RCC 7860 (cell line): ENCODE measurements at places on chromosomes 4 and X.

GRCh38 chr4:147453561-147454141, 27.2 kb upstream of the EDNRA start:
- DNase-seq = no peak

- no peak for DNase-seq
Observed at GRCh38 chrX:20225488-20225833, 41.2 kb downstream of the RPS6KA3 start.

DNA sequence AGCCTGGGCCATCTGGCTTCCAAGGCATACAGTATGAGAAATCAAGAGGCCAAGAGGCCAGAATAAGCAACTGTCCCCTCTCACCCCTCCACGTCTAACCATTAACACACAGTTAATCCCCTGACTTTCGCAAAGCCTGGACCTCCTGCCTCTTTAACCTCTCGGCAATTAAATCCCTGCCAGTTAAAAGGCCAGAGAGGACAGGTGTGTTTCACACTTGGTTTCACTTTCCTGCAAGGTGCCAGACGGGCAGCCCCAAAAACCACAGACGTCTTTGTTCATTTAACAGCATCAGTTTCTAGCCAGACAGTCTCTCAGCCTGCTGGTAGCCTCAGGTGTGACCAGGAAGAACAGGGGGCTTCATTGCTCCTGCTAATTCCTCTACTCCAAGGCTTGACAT, 91.1 kb upstream of the KIT start:
- no peak for DNase-seq

DNA sequence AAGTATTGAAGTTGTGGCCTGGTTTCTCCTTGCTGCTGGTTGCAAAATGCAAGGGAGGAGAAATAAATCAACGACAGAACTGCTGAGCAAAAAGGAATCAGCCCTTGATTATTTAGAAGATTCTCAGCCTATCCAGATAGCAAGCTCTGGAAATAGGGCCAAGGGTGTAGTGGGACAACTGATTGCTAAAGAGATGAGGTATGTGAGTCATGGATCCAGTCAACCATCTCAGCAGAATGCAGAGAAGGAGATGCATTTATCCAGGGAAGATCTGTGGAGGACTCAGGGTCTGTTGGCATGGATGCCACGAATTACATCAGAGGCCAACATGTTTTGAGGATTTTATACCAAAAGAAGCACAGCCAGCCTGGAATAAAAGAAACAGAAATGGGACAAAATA, 36.7 kb downstream of the FOXR2 start:
- DNase-seq = no peak

- peak; percentile 55 for DNase-seq
Observed at GRCh38 chr4:52983563-52984303, 121.6 kb downstream of the RASL11B start.

- DNase-seq = no peak
Observed at GRCh38 chr4:88880501-88881226, 176.3 kb downstream of the FAM13A start.

- no peak for DNase-seq
Observed at GRCh38 chr4:102792361-102792936, 31.7 kb upstream of the MANBA start.

DNA sequence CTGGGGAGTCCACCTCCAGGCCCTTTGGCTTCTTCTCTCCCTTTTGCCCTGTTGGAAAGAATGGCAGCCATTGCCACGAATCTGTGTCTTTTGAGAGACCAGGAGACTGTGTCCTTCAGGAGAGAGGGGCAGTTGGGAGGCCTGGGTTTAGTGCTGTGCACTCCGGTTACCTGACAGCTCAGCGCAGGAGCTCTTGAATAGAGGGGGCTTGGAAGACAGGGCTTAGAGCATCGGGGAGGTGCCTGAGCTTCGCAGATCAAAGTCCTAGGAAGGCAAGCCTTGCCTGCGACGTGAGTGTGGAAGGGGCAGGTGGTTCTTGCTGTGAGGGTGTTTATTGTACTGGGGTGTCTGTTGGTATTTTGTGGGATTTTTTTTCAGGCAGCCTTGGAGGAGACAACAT, 41.9 kb upstream of the TADA2B start:
- DNase-seq = no peak

DNA sequence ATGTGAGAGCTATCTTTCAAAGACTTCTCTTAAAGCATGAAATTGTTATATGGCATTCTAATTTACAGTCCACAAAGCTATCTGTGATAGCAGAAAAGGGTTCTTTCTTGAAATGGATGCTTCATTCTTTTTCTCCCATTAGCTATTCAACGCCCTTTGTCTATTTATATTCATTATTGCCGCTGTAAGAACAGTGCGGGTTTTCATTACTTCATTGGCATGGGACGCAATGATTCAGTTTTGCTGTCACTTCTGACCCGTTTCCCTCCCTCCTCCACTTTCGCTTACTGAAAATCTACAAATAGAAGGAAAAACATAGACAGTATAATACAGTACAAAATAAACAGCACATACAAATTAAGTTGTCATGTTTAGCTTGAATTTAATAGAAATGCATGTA, 394.6 kb downstream of the PCDH7 start:
- DNase-seq = no peak

- peak; percentile 20 for DNase-seq
Observed at GRCh38 chrX:14697451-14697850, 168.1 kb downstream of the GLRA2 start.

DNA sequence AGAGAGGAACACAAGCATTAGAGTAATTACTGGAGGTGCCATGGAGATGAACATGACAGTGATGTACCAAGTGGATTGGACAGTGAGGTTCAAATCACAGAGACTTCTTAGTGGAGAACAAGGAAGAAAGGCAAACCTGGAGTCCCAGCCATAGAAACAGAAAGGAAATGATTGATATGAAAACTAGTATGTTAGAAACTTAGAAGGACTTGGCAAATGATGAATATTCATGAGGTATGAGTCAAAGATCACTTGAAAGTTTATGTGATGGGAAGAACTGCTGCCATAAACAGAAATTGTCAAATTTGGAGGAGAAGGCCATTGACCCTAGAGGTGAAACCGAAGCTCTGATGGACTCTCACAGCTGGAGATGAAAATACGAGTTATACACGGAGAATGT, 88.2 kb downstream of the PHOX2B start:
- DNase-seq = no peak
